ENCODE measurements at places on chromosomes 5 and 9.

DNA sequence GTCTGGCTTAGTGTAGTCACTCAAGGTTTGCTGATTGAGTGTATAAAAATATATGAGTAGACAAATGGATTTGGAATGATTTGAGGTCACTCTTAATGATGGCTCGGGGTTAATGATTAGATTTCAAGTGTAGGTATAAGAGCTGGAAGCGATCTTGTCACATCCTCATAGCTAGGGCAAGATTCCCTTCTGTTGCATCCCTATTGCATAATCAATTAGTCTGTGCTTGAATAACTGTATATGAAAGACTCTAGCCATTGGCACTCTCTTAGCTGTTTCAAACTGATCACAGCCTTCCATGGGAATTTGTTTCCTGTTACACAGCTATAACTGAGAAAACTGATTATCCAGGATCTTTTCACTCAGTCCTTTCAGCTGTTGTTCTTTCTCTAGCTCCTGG lies 811.6 kb downstream of the TLE4 start:
- no peak for DNase-seq

DNA sequence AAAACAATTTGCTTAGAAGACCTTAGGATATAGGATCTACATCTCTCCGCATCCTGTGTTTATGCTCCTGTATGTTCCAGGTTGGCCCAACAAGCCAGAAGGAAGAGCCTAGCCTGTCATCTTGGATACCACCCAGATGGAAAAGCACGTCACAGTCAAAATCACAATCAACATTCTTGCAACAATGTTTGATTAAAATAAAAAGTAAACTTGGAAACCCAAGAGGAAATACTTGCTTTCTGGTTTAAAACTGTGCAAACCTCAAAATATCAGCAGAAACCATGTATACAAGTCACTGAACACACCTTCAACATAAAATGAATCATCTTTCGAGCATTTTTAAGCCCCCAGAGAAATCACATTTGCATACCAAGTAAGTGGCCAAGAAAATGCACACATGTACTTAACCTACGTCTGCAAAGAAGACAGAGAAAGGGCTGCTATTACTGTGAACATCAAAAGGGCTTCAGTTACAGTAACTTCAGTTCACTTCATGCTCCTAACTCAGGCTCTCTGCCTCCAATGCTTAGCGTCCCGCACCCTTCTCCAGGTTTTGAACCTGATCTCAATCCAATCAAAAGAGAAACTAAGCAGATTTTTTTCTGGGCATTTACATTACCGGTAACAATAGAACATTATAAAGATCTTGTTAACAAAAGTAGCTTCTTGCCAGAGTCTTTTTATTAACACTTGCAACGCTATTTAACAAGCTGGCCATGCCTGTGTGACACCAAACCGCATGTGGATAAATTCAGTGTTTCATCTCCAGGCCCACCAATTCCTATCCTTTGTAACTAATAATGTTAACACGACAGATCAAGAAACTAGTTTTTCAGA lies 1.3 kb downstream of the ENC1 start:
- DNase-seq, result no peak

DNA sequence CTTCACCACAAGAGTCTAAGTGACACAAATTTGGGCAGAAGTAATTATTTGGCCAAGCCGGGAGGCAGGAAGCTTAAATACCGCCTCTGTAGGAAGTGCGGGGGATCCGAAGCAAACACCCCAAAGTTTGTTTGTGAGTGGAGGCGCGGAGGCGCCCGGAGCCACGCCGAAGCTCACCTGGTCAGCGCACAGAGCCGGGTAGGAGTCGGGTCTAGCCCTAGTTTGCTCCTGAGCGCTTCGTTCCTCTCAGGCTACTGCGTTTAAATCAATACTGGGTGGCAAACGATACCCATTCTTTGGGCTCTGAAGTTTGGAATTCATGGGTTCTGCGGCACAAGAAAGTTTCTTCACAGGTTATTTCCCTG lies 855 bp downstream of the MCC start:
- no peak for DNase-seq

DNA sequence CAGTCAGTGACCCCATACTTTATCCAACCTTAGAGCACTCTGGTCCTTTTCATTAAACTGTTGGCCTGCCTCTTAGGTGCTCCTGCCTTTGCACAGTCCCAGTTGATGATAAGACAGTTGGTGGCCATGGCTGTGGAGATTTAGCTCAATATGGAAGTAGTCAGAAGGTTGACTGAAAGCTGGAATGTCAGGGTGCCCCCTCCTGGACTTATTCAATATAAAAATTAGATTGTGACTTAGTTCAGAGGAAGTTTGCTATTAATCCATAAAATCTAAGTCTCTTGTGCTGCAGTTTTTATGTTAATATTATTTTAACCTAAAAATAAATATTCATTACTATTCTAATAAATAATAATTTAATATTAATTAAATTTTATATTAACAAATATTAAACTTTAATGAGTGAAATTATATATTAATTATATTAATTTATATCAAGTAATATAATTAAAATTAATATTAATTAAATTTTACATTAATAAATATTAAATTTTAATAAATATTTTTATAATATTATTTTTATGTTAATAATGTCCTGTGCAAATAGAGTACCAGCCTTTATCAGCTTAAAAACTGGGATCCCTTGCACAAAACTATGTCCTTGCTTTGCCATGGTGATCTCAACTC lies 77.7 kb upstream of the ADAMTSL1 start:
- no peak for DNase-seq

DNA sequence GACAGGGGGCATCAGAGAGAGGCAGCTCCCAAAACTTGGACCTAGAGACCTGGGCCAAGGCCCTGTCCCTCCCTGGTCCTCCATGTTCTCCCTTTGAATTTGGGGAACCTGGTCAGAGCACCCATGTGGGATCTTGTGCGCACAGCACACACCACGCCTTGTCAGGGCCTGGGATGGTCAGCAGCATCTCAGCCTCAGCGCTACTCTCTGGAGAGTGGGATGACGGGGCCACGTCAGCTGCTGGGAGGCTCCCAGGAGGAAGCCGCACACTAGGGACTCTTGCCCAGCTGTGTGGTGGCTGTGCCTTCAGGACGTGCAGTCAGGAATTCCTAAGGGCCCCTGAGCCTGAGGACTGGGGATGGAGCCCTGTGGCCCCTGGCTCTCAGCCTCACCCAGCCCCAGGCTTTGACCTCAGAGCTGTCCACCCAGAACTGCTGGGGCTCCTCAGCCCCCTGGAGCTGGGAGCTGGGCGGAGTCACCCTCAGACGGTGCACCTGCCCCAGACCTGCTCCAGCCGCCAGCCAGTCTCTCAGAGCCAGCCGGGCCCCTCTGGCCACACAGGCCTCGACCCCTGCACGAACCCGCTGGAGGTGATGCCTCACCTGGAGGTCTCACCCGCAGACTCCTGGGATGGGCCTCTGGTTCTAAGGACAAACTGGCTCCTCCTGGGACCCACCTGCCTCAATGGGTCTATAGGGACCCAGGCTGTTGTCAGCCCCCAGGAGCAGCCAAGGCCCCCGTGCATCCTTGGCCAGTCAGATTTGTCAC lies 38.3 kb upstream of the EGFL7 start:
- no peak for DNase-seq

DNA sequence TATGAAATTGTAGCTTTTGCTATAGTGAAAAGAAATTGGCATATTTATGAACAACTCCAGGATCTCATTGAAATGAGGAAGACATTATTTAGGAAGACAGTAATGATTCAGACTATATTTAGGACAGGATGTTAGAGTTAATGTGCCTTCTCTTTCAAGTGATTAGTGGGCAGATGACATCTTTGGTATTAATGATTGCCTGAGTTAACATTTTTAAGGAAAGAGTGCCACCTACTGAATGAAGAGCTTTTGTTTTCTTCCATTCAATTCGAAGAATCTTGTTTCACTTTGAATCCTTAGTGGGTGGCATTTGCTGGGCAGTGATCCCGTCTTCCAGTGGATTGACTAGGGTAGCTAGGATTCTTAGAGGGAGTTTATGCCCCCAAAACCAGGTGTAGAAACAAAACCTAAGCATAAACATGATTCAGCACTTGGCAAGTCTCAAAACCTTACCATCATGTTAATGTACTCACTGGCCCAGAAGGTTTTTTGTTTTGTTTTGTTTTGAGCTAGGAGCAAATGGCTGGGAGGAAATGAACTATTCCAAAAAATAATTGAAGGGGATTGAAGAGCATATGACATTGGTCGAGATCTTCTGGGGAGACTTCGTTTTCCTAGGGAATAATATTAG lies 23.2 kb downstream of the MAP3K1 start:
- no peak for DNase-seq

- no peak for DNase-seq
Measured at GRCh38 chr9:93080406-93080805, 15.6 kb upstream of the CARD19 start.

- no peak for DNase-seq
Measured at GRCh38 chr9:76090909-76091308, 200.4 kb downstream of the PCSK5 start.

- DNase-seq, result no peak
Measured at GRCh38 chr5:167948251-167948650, 343.2 kb upstream of the WWC1 start.

DNA sequence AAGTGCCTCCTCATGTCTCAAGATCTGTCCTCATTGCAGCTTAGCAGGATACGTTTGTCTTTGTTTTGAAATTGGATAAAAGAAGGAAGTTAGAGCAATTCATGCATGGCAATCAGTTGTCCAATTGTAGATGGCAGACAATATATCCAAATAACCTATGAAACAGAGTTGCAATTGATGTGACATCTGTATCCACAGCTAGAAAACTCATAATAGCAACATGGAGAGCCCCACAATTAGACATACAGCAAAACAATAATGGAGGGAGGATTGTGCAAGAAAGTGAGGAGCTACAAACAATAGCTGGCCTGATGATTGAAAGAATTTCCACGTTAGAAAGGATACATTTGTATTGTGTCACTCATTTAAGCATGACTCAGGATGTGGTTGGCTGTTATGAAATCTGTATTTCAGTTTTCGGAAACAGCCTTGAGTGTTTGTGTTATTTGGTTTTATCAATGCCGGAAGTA lies 132.0 kb downstream of the FAM174A start:
- DNase-seq, result no peak

GRCh38 chr5:128984480-128984879 lies 19.2 kb downstream of the SLC27A6 start:
- DNase-seq, result no peak

GRCh38 chr9:99013550-99013949 lies 69.8 kb downstream of the COL15A1 start:
- DNase-seq, result no peak

DNA sequence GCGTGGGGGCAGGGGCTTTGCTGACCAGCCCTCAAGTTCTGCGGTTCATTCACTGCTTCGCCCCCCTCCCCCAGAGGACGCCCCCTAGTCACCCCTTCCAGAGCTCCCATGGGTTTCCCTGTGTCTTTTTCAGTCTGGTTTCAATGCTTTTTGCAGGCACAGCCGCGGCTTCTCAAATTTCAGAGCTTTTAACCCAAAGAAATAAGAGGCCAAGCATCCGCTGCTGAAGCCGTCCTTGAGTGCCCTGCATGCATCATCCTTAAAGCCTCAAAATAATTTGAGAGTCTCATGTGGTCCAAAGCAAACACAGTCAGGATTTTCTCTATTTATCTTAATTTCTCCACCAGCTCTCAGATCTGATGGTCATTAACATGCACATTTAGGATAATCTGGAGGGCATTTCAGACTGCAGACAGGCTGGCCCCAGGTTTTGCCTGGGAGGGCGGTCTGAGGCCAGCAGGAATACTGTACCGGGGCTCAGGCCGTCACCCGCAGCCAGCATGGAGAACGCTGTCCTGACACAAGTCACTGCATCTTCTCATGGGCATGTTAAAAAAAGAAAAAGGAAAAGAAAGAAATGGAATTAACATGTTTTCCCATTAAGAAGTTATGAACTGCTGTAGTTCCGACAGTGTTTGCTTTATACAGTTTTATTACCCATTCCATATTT lies 420.8 kb upstream of the IRX4 start:
- DNase-seq, result no peak

- DNase-seq, result no peak
Measured at GRCh38 chr9:36426945-36427344, 26.9 kb upstream of the RNF38 start.

GRCh38 chr5:134110382-134110781 lies 4.1 kb upstream of the TCF7 start:
- no peak for DNase-seq

DNA sequence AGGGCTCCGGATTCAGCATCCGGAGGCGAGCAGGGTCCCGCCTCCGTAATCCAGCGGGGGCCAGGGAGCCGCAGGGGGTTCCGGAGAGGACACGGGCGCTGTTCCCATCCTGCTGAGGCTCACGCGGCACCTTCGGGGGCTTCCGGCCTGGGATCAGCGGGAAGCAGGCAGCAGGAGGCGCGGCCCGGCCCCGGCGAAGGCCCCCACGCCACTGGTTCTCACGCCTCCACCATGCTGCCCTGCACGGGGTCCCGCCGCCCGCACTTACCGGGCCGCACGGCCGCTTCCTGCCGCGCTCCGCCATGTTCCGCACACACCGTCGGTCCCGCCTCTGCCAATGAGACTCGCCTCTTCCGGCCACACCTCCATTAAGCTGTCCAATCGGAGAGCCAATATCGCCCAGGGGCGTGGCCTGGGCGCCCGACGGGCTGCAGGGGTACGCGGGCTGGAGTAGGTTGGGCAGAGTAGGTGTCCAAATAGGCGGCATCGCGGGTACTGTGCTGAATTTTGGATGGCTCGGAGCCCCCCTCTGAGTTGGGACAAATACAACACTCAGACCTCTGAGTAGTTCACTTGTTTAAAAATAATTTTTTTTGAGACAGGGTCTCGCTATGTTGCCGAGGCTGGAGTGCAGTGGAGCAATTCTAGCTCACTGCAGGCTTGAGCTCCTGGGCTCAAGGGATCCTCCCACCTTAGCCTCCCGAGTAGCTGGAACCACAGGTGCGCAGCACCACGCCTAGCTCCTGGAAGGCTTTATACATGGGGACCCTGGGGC lies at the start of gene SPOUT1:
SPOUT1 (minus strand) TSS at position 318 of the 775 bp plus-strand sequence; CDS start at position 304, 14 bp downstream.
- DNase-seq, result peak; percentile 89

- DNase-seq, result no peak
Measured at GRCh38 chr9:108186642-108187395, 669.0 kb downstream of the ACTL7B start.

DNA sequence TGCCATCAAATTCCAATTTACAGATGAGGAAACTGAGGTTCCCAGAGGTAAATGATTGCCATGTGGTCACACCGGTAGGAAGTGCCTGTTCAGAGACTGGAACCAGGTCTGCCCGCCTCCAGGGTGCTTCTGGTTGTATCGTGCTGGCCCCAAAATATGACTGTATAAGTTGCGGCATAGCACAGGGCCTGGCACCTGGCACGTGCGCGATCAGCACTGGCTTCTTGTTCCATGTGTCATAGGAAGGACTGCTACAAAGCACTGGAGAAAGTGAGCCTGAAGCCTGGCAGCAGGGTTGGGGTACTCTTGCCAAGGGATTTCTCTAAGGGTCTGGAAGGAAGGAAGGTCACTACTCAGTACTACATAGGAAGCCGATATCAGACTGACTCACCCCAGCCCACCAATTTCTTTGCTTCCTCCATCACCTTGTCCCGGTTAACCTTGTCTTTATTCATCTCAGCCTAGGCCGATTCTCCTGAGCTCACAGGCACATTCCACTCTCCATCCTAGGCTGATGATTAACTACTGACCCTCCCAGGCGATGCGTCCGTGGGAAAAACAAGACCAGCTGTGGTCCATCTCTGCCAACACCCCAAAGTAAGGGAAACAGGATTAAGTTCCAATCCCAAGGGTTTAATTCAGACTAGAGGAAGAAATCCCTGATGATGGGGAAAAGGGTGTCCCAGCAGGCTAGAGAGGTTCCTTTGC lies 1.8 kb downstream of the HRH2 start:
- no peak for DNase-seq

- DNase-seq, result no peak
Measured at GRCh38 chr5:101590384-101590783, 687.3 kb upstream of the ST8SIA4 start.

- DNase-seq, result no peak
Measured at GRCh38 chr5:164052536-164053093, 547.2 kb downstream of the MAT2B start.

Data from stimulated activated naive CD4-positive, alpha-beta T cell treated with Interleukin-2 at 50 U/mL for 16 hours (primary cell).